ENCODE measurements at places on chromosomes 11 and 22.

GRCh38 chr11:134260503-134260902 is 7.1 kb downstream of the ACAD8 start:
- DNase-seq, result no peak

- no peak for DNase-seq
Measured at GRCh38 chr11:60367009-60367408, 11.3 kb upstream of the MS4A7 start.

DNA sequence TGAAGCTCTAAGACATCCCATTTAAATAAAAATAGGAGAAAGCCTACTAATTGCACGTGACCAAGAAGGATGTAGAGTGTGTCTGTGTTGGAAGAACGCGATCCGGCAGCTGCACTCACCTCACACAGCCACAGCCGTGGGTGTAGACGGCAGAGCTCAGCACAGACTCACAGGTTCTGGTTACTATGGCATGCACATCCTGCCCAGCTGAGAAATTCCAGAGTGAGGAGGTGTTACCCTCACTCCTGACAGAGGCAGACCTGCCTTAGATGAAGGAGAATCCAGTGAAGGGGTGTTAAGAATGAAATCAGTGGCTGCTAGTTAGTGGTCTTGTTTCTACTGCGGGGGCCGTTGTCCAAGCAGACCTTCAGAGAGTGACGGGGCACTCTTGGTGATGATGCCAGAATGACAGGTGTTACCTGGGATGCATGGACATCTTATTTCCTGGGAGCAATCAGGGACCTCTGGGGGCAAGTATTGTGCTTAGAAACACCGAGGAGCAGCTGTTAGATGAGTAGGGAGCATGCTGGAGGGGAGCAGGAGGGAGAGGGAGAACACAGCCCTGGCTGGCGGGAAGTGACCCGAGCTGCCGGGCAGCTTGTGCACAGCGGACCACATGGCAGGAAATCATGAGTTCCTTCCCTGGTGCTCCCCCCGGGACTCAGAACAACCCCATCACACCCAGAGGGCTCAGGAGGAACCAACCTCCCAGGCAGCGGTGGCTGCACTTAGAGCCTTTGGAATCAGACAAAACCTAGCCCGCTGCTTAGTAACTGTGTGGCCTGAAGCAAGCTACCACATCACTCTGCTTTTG is 12.3 kb downstream of the KCNJ5 start:
- DNase-seq, result no peak

- no peak for DNase-seq
Measured at GRCh38 chr11:33967451-33967850, 75.6 kb upstream of the LMO2 start.

DNA sequence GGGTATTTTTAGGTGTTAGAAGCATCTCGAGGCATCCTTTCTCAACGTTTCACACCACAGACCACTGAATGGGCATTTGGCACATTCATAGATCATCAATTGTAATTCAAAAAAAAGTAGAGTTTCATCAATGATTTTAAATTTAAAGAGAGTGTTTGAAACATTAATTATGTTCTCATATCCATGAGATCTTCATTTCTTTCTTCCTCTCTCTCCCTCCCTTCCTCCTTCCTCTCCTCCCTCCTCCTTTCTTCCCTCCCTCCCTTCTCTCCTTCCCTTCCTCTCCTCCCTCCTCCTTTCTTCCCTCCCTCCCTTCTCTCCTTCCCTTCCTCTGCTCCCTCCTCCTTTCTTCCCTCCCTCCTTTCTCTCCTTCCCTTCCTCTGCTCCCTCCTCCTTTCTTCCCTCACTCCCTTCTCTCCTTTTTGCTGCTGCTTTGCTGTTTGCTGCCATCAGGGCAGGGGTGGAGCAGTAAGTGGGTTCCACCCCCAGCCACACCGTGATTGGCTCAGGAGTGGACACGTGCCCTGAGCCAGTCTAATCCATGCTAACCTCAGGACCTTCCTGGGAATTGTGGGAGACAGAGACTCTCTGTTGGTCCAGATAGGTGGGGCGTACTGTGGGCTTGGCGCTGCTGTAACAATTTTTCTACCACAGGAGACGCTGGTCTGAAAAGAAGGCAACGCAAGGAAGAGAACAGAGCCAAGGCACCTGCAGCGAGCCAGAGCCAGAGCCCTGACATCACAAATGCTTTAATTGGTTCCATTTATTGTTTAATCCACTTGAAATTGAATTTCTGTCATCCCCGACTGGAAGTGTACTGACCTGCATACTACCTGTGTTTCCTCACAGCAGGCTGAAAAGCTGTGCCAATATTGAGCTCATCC is 33.7 kb upstream of the APOBEC3A start:
- DNase-seq, result peak; percentile 54

GRCh38 chr11:19382131-19382611 is 141.4 kb upstream of the E2F8 start:
- no peak for DNase-seq

- no peak for DNase-seq
Measured at GRCh38 chr22:37052386-37053309, 1.1 kb downstream of the KCTD17 start.

GRCh38 chr11:95360377-95361075 is 129.5 kb upstream of the SESN3 start:
- DNase-seq, result no peak

DNA sequence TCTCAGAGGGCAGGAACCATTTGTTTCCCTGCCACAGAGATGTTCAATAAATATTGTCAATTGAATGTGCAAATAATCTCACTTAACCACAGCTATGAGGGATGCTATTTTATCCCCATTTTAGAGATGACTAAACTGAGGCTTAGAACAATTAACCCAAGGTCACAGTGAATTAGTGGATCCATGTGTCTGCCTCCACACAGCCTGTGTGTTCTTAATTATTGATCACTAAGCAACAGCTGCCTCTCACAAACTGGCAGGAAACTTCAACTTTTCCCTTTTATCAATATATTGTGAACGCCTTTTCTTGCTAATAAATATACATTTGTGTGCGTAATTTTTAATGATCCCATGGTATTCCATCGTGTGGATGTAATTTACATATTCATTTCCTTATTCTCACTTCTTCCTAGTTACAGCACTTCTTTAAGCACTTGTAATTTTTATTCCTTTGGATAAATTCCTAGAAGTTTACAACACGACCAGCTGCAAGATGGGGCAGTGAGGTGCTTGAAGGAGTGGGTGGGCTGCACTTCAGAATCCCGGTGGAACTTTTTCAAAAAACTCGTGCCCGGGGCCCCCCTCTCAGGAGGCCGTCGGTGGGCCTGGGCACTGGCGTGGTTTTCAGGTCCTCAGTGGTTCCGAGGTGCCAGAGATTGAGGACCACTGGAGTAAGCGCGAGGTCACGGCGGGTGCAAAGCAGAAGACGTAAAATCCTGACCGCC is 915 bp upstream of the SREBF2 start:
- no peak for DNase-seq

GRCh38 chr22:28801845-28802594 is 1.7 kb upstream of the XBP1 start:
- no peak for DNase-seq

GRCh38 chr11:56624661-56625110 is 10.0 kb upstream of the OR5M1 start:
- DNase-seq, result peak; percentile 4

GRCh38 chr11:103826856-103827255 is 209.6 kb upstream of the DDI1 start:
- DNase-seq, result no peak

GRCh38 chr11:24496386-24496735 is 492 bp upstream of the LUZP2 start:
- no peak for DNase-seq

- no peak for DNase-seq
Measured at GRCh38 chr11:1879342-1879940, 12.3 kb downstream of the PRR33 start.

- DNase-seq, result no peak
Measured at GRCh38 chr11:92843455-92843854, 126.0 kb upstream of the MTNR1B start.

DNA sequence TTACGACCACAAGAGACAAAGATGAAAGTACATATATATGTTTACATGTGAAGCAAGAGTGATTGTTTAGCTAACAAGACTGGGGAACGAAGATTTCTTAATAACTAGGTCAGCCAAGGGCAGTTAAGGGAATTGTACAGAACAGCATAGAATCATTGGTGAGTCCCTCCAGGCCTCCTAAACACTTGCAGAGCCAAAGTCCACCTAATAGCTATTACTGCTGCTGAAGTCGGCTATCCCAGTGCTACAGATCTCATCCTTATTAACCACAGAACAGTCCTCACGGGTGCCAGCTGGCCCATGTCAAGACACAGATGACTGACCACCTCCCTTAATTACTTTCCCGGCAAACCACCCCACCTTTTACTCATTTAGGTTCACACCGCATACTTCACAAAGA is 68.5 kb upstream of the OPCML start:
- no peak for DNase-seq

DNA sequence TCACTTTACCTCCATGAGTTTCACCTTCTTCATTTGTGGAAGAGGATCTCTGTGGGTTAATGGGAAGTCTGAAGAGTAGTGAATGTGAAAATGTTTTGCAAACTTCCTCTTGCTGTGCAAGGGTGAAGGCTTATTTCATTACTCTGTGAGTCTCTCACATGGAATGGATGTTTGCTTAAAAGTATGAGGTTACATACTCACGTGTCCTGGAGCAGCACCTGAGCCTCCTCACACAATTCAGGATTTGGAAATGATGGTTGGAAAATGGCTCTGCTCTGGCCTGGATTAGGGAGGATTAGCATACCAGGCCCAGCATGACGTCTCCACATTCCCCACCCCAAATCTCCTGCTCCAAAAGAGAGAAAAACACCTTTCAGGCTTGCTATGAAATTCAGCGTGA is 4.8 kb downstream of the GRAMD1B start:
- DNase-seq, result no peak

- DNase-seq, result no peak
Measured at GRCh38 chr22:47423861-47424820, 661.7 kb downstream of the TBC1D22A start.

DNA sequence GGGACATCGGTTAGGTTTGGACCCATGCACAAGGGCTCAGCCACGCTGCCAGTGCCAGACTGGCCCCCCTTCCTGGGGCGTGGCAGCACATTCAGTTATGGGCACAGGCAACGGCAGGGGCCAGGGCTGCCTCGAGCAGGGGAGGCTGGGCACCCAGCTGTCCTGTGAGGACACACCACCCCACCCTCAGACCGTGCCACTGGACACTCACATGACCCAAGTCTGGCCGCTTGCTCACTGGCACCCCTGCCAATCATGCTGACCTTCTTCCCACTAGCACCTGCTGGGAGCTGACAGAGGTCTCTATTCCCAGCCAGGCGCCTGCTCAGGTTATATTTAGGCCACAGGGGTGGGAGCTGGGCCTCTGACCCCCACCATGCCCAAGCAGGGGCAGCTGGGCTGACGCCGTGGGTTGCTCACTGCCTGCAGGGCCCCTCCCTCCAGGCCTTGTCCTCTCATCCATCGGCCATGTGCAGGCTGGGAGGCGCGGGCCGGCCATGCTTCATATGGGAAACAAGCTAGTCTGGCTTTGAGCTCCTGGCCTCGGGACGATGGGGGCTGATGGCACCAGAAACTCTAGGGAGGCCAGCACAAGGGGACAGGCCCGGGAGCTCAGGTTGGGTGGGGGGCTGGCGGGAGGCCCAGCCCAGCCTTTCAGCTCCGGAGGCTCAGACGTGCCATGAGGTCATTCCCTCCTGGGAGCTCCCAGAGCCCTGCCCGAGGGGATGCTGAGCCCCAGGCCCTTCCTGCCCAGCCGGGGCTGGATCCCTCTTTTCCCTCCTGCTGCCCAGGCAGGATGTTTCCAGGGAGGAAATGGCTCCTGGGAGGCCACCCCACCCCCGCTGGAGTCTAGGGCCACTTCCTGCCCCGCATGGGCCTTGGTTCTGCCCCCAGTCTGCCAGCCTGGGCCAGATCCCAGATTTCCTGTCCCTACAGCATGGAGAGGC is 15.2 kb upstream of the TBX1 start:
- no peak for DNase-seq

DNA sequence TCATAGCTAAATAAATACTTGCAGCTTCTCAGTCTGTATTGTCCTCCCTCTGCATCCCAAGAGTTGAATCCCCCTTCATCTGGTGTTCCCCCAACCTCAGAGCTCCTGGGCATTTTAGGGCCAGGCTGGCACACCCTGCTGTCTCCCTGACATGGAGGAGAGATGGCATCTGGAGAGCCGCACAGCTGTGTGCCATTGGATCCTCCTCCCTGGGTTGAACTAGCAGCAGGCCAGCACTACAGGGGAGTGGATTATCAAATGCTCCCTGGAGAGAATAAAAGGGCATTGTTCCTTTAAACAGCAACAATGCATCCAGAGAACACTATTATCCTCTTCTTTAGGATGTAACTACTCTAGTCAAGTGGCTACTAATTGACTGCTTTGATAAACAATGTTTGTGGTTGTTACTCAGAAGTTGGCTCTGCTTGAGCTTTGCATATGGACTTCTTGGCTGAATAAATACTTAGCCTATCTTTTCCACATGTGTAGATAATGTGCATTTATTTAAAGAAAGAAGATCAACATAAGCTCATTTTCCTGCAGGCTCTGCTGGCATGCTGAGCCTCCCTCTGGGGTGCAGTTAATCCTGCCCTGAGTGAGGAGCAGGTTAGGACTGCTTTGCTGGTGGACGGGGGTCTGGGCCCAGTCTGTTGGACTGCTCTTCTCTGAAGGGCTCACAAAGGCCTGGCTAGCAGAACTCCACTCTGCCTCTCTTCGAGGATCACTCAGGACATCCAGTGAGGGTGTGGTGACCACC is 897.2 kb downstream of the TBC1D22A start:
- DNase-seq, result no peak

DNA sequence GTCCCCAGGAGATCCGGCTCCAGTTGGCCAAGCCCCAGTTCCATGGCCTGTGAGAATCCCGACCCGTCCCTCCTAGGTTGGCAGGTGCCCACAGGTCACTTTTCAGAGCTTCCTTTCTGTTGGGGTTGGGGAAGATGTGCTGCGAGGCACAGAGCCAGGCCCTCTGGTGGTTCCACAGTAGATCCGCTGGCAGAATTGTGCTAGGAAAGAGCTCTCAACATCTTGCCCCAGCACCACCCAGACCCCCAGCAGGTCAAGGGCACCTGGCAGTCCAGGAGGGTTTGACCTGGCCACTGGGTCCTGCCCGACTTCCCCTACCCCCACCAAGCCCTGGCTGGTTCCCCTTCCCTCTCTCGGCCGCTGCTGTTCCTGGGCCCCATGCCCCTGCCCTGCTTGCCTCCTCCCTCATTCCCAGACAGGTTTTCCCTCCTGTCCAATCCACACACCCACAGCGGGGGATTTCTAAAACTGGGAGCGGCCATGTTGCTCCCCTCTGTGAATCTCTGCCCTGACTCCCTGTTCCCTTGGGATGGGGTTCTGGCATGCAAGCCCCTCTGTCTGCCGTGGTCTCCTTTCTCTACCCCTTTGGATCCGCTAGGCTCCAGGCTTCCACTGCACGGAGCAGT is 26.2 kb upstream of the GCAT start:
- no peak for DNase-seq

GRCh38 chr11:115676206-115676605 is 172.0 kb upstream of the CADM1 start:
- no peak for DNase-seq

GRCh38 chr22:28171712-28172111 is 252.7 kb upstream of the PITPNB start:
- no peak for DNase-seq

DNA sequence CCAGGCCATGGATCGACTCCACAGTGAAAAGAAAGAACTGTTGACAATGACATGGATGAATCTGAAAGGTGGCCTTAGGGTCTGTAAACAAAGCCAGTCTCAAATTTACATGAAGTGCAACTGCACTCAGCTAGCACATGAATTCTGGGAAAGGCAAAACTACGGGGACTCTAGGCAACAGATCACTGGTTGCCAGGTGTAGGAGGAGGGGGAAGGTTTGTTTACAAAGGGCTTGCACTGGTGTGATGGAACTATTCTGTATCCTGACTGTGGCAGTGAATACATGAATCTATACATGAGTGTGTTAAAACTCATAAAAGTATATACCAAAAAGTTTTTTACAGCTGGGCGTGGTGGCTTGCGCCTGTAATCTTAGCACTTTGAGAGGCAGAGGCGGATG is 27.3 kb downstream of the ALX4 start:
- no peak for DNase-seq
